ENCODE measurements at places on chromosomes 2 and 18.
A peak's percentile ranks its signal among the peaks of the same experiment; 100 is the strongest.

GRCh38 chr2:95391641-95392310 is 10.7 kb upstream of the FAHD2A start:
- no peak for DNase-seq

- DNase-seq = no peak
These were observed 22.5 kb upstream of the RAB31 start for GRCh38 chr18:9685615-9685890.

GRCh38 chr2:37375741-37376288 is 31.4 kb downstream of the QPCT start:
- DNase-seq = no peak

DNA sequence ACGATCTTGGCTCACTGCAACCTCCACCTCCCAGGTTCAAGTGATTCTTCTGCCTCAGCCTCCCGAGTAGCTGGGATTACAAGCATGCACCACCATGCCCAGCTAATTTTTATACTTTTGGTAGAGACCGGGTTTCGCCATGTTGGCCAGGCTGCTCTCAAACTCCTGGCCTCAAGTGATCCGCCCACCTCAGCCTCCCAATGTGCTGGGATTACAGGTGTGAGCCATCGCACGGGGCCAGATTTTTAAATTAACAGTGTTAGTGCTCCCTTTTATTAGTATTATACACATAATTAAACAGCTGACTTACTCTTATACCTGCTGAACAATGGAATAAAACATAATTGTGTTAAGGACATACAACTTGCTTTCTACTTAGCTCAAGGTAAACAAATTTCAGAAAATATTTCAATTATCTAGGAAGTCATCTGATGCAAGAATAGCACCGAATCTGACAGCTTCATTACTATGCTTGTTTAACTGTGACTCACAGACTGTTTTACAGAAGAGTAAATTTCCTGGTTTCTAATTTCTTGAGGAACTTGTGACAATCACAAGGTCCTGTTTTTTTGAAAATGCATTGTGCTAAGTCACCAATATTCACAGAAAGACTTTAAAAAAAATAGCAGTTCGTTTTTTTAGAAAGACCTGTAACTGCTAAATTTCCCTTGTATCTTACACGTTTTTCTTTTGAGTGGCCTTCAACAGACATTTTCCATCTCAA is 51.2 kb downstream of the SPIRE1 start:
- no peak for DNase-seq

GRCh38 chr18:9175115-9175514 is 38.5 kb downstream of the ANKRD12 start:
- no peak for DNase-seq

GRCh38 chr2:64393383-64394010 is 60.5 kb upstream of the LGALSL start:
- DNase-seq = no peak

- no peak for DNase-seq
These were observed 127.6 kb upstream of the CDCA7 start for GRCh38 chr2:173226899-173227698.

DNA sequence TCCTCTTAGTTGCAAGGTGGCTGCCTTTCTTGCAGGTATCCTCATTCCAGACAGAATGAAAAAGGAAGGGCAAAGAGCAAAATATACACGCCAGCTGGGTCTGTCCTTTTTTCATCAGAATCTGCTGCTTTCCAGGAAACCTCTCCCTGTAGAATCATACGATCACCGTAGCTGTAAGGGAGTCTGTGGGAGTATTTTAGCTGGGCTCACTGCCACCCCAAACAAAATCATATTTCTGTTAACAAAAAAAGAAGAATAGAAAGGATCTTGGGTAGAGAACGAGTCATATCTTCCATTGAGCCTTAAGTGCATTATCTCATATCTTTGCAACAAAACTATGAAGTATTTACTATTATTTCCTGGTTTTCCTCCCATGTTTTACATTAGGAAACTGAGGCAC is 15.0 kb upstream of the TANC1 start:
- DNase-seq = no peak

DNA sequence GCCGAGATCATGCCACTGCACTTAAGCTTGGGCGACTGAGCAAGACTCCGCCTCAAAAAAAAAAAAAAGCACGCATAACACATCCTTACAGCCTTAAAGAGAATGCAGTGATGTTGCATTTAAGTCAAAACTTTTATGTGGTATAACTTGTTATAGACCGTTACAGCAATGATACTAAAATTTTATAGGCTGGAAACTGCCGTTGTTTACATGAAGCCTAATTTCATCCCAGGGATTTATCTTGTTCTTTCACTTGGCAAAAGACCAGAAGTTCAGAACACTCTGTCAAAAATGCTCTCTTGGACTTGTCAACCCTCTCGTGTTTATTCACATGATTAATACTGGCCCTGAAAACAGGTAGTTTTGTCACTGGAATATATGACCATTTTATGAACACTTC is 7.4 kb downstream of the GNAL start:
- DNase-seq = no peak

GRCh38 chr2:58067001-58067400 is 20.4 kb downstream of the VRK2 start:
- no peak for DNase-seq

GRCh38 chr2:210673117-210673516 is 116.7 kb downstream of the CPS1 start:
- no peak for DNase-seq

DNA sequence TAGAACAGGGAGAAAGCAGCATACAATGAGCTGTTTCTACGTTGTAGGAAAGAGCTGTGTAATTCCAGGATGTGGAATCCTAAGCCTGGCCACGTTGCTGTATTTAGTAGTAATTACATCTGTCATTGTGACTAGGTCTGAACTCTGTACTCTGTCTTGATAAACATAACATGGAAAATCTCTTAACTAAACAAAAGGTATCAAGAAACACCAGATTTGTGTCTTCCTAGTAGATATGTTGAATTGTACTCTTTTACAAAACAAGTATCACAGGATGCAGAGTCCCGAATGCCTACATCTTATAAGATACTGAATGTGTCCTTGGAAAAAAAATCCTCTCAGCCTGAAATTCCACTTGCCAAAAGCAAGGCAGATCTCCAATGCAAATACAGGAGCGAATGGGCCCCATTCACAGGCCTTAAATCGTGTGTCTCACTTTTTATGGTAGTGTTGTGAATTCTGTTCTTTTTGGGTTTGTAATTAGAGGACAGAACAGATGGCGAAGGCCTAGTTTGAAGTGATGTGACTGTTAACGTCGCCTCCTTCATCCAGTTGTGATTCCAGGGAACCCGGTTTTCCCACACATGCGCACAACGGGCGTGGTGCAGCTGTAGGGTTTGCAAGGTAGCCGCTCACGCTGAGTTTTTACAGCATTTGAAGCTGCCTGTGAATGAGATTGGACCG is 246.5 kb downstream of the GBX2 start:
- DNase-seq = no peak

DNA sequence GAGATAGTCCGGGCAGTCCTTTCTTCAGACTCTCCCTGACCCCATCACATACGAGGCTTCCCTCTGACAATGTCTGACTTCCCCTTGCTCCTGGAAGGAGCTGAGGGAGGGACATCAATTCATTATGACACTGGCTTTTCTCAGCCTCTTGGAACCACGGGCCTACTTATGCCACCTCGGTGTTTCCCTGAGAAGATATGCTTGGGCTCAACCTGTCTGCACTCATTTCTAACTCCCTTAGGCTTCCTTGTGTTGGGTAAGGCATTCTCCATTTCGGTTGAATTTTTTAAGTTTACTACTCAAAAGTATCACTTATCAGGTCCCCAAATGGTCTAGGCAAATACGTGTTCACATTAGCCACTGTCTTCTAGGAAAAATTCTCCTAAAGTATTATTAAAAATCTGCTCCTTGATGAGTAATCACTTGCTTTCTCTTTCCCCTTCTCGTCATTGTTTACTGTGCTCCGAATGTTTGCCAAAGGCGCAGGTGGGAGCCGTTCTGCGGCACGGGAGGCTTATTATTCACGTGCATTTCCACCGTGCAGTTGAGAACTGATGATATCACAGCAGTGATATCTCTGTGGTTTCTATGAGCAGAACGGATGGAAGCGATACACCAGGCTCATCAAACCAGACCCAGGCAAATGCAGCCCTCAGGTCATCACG is 33.1 kb downstream of the ARL4C start:
- peak; percentile 70 for DNase-seq

- DNase-seq = no peak
These were observed 43.5 kb upstream of the LAPTM4A start for GRCh38 chr2:20094955-20095354.

GRCh38 chr2:182724656-182725055 is 8.6 kb downstream of the DNAJC10 start:
- no peak for DNase-seq

- no peak for DNase-seq
These were observed 97.9 kb downstream of the USP40 start for GRCh38 chr2:233468741-233469110.

DNA sequence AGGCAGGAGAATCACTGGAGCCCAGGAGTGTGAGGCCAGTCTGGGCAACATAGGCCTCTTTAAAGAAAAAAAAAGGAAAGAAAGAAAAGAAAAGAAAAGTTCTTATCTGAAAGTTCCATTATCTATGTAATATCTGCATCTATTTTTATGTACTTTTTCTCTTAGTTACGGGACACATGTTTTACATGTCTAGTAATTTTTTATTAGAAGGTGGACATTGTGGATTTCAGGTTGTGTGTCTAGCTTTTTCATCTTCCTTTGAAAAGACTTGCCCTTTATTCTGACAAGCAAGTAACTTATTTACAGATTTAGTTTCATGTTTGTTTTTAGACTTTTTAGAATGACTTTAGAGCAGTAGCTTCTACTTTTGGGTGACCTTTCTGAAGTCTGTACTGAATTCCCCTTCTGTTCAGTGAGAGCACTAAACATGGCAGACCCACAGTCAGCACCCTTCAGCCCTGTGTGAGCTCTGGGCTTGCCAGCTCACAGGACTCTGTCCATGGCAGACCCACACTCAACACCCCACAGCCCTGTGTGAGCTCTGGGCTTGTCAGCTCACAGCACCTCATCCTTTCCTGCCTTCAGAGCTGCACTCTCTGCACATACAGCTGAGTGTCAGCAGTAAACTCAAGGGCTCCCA is 17.5 kb downstream of the TRAPPC12 start:
- DNase-seq = no peak

DNA sequence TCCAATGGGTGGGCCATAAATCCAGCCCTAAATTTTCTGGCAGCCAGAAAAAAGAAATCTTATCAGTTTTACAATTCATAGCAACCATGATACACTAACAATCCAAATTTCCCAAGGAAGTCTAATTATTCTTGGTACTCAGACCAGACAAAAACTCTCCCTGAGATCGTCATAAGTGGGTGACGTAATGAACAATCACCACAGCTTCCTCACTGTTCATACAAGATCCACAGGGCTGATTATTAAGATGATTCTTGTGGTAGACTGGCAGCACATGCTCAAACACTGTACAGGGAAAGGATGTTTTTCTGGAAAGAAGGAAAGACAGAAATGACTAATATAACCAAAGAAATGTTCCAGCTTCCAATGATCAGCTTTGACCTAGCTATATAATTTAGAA is 178.3 kb upstream of the CRIM1 start:
- DNase-seq = no peak

- no peak for DNase-seq
These were observed 129.4 kb downstream of the LYPD6B start for GRCh38 chr2:149167941-149168340.

DNA sequence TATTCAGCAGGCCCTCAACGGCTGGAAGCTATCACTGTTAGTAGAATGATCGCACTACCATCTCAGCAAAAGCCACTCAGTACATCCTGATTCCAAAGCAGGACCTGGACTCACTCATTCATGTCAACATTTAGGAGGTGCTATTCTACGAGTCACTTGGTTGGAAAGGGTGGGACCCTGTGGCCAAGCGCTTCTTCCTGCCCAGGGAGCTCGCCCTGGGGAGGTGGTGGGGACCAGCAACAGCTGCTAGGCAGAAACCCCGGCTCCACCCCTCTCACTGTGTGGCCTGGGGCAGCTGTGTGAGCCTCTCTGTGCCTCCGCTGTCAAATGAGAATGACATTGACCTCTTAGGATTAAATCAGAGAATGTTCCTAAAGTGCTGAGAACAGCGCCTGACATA is 231.4 kb downstream of the EIPR1 start:
- no peak for DNase-seq

- no peak for DNase-seq
These were observed 88.1 kb upstream of the KLF7 start for GRCh38 chr2:207253666-207254345.

DNA sequence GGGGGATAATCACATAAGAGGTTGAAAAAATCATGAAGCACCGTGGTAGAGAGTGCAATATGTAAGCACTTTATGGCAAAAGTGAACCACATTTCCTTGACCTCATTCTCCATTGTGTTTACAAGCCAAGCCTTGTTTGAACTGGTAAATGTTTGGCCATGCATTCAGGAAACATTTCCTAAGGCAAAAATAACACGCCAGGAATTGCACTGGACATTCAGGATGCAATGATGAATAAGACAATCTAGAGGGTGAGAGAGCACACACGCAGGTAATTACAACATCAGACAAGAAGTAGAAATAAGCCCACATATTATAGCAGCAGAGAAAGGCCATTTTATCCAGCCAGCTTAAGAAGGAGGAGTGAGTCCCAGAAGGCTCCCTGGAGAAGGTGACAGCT is 218.0 kb upstream of the OSR1 start:
- DNase-seq = no peak

DNA sequence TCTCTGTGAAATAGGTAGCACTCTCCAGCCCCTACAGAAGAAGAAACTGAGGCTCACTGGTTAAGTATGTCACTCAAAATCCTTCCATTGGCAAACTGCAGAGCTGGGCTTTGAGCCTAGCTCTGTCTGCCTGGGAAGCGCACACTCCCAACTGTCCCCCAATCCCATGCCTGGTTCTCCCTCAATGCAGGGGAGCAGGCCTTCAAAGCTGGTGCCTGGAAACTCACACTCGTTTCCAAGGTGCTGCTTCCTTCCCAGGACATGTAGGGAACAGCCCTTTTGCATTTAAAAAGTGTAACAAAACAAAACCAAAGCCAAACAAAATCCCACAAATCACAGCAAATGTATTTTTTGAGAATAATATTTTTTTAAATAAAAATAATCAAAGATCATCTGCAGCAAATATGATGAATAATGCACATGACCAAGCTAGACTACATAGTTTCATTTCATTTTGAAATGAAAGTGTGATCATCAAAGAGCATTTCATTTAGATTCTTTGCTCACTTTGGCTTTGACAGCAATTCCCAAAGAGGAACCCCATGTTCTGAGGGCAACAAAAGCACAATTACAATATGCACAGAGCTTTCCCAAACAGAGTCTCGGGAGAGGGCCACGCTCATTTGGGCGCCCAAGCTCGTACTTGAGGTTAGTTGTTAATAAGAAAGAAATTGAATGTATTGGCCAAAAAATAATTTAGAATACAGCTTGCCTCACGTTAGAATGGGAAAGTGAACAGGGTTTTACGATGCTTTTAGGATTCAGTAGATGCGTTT is 96.7 kb upstream of the ACKR3 start:
- DNase-seq = no peak

GRCh38 chr2:72846171-72847095 is 20.6 kb upstream of the EXOC6B start:
- DNase-seq = no peak

- DNase-seq = no peak
These were observed 52.1 kb upstream of the LYPD6 start for GRCh38 chr2:149278161-149278871.

Measured in activated CD8-positive, alpha-beta memory T cell treated with anti-CD3 and anti-CD28 coated beads for 1 hour (primary cell).